ENCODE measurements at places on chromosomes 3 and 15.

DNA sequence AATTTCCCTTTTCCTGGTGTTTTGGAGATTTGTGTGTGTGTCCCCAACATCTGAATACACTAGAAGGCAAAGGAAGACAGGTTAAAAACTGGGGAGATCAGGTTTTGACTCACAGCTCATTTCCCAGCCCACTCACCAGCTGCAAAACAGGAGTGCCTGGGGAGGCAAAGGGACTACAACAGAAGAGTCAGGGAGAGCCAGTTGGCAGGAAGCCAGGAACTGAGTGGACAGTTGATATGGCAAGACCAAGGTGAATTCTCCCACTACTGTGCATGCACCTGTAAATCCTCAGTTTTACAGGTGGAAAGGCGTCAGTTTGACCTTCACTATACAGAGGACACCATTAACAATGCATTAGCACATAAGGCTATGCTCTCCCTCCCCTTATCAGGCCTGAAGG is 901.5 kb upstream of the SEMA6D start:
- no peak for DNase-seq

DNA sequence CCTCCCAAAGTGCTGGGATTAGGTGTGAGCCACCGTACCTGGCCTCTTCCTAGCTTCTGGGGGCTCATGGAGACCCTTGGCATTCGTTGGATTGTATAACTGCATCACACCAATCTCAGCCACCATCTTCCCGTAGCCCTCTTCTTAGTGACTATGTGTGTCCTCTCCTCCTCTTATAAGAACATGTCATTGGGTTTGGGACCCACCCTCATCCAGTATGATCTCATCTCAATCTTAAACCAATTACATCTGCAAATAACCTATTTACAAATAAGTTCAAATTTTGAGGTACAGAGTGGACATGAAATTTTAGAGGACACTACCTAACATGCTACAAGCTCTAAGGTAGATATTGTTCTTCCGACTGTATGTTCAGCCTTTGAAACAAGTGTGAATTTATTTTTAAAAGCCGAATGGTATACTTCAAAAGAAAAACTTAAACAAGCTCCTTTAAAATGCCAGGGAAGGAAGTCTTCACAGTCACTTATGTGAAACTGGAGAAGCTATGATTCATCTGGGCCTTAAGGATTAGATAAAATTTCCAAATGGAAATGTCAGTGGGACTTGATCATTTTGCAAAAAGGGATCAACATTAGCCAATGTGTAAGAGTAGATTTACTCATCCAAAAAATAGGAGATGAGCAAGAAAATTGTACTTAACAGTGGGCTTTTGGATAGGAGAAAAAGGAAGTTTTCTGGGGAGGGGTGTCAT is 225.7 kb downstream of the MEX3B start:
- DNase-seq = no peak

GRCh38 chr15:32840507-32841245 is 122.9 kb downstream of the GREM1 start:
- no peak for DNase-seq

DNA sequence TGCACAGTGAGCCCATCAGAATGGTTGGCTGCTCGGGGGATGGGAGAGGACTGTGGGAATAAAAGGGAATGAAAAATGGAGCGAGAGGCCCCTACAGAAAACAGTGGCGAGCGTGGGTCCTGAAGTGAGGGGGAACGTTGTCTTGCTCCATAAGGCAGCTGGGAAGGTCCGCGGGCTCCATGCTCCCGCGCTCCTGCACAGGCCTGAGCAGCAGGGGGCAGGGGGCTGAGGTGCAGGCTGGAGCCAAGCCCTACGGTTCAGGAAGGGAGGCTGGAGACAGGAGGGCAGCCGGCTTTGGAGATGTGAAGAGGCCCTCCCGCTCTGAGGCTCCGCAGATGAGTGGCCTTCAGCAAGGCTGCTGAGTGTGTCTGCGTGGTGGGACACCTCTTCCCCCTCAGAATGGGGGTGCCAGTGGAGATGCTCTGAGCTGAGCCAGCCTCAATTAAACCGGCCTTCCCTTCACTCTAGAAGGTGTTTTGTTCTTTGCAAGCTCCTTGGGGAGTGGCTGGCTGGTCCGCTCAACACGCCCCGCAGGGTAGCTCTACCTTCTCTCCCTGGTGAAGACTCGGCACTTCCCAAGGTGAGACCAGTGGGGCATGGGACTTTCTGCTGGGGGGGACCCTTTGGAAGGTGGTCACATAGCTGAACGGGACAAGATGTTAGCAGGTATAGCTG is 208.0 kb downstream of the XXYLT1 start:
- DNase-seq = no peak

- no peak for DNase-seq
Observed at GRCh38 chr15:93308026-93308690, 219.1 kb upstream of the RGMA start.

DNA sequence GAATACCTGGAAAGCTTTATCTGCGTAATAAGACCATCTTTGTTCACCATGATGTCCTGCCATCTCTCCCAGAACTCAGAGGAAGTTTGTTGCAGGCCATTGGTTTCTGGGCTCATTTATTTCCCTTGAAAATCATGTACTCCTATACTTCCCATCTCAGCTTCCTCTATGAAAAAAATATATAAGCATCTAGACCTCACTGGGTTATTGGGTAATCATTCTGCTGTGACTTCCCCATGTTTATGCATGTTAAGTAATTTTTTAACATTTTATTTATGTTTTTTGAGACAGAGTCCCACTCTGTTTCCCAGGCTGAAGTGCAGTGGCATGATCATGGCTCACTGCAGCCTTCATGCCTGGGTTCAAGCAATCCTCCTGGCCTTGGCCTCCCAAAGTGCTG is 184.5 kb downstream of the ZPLD1 start:
- DNase-seq = no peak

- no peak for DNase-seq
Observed at GRCh38 chr15:63041974-63042876, at the start of gene TPM1. TSS of gene TPM1 (plus strand) at chr15:63042747. CDS start at chr15:63042830, 83 bp downstream.

DNA sequence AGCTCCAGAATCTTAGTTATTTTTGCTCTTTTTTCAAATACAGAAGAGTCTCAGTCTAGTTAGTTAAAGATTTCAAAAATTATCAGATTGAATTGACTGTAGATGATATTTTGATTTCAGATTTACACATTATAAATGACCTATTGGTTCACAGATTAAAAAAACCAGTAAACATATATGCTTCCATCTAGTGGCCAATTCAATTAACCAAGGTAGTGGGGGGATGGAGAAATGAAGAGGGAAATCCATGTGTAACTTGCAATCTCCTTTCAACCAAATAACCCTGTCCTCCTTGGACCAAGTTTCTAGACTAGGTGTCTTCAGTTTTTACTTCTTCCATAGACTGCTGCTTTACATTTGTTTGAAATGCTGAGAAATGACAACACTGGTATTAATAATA is 789.8 kb downstream of the ROBO1 start:
- DNase-seq = no peak

DNA sequence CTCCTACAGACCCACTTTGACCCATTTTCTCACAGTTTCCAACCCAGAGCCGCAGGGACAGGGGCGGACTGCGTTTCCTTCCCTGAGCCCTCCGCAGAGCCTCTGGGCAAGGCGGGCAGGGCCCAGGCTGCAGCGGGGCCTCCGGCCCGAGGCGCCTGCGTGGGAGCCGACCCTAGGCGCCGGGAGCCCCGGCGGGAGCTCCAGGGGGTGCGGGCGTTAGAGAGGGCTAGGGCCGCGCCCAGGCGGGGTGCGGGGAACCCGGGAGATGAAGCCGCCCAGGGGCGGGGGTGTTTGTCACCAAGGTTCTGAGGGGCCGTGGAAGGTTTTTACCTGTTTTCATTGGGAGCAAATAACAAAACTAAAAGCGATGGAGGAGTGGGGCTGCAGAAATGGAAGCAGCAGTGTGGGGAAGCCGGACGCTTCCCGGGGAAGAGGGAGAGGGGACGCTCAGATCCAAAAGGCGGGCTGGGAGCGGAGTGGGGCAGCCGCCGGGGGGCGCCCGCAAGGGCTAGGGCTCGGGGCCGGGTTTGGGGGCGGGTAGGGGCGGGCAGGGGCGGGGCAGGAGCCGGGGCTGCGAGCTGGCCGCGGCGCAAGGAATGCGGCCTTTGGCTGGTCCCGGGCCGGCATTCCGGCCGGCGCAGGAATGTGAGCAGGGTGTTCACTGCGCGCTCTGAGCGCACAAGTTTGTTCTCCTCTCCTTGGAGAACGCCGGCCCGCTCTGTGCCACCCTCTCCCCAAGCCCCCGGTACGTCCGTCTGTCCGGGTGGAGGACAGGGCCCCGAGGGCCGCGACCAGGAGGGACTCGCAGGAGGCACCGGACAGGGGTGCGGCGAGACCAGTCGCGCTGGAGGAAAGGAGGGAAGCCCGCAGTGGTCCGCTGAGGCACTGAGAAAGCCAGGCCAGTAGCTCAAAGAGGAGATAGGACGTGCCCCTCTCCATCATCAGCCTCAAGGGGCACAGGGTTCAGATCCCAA is 61.1 kb downstream of the AMOTL2 start:
- no peak for DNase-seq

GRCh38 chr3:69888040-69888942 is 111.2 kb upstream of the SAMMSON start:
- DNase-seq = no peak

DNA sequence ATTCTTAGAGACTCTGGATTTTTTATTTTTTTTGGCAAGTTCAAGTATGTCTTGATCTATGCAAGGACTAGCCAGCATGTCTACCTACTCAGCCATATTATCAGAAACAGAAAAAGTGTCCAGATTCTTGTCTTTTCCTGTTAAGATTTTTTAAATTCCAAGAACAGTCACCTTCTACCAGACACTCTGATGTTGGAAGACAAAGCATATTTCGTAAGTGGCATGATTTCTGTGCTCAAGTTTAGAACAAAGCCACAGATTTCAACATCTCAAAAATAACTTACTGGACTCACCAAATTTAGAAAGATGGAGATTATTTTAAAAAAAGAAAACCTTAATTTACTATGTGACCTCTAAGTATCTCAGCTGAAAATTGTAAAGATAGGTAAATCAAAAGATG is 61.9 kb downstream of the GOLGA6L7 start:
- DNase-seq = no peak

DNA sequence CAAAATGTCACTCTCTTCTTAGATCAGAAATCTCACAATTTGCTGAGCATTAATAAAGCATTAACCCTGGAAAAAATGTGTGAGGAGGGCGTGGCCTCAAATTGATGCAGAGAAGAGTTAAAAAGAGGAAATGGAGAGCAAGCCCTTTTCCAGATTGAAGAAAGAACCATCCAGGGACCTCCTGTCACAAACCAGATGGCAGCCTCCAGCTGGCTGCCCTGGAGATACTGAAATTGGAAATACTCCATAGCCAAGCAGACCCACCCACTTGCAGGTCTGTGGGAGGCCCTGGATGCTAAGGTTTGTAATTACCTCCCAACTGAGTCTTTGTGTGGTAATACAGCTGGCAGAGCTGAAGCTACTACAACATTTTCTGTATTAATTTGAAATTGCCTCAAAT is 214.9 kb downstream of the IL20RB start:
- no peak for DNase-seq

DNA sequence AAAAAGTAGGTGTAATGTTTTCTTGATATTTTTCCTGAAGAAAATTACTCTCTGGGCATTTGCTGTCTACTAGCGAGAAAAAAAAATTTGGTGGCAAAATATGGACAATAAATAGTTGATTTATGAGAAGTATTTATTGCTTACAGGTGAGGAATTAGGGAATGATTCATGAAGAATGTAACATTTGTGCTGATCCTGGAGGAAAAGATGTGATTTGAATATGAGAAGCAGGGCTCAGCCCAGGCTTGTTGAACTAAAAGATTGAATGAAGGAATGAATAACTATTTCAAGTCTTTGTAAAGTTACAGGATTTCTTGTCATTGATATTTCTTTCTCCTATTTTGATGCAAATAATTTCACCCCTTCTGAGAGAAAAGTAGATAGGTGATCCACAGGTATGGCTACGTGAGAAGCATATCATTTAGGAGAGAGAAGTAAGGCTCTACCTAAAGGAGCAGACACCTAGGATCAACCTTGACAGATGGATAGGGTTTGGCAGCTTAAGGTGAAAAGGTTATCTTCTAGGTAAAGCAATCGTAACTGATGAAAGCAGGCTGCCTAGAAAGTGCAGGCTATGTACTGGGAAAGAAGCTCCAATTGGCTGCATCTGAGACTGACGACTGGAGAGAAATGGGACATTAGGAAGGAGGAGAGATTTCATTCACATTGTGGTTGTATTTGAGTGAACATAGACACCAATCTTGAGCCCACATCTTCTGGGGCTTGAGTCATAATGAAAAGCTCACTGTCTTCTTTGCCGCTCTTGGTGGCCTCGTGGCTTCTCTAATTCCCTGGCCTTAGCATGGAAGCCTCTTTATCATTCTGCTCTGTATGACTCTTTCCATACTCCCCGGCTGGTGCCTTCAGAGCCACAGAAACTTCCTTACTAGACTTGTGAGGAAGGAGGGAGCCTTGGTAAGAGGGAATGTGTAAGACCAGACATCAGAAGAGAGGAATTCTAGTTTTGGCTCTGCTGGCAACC is 106.5 kb downstream of the P3H2 start:
- no peak for DNase-seq

DNA sequence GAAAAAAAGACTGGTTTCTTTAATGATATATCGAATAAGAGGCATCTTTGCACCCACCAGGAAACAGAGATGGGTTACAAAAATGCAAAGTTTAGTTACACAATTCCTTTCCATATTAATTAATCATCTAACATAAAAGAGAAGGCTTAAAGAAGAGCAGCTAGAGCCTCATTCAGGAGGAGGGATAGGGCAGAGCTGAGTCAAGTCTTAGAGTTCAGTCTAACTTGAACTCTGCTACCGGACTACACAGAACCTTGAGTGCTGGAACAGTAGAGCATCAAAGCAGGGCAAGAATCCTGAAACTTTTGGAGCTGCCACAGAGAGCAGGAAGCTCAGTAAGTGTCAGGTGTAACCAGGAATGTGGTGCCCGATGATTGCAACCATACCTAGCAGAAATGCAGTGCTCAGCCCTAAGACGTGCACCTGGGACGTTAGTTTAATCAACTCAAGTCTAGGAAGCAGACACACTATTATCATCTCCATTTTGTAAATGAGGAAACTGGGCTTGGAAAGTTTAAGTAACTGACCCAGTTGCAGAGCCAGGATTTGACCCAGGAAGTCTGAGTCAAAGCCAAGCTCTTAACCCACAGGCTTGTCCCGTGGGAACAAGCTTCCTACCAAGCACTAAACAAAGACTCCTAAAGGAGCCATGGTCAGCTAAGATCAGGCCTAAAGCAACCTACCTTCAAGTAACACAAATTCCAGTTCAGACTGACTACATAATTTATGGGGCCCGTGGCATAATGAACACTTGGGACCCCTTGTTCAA is 187.4 kb downstream of the FOXP1 start:
- DNase-seq = no peak

DNA sequence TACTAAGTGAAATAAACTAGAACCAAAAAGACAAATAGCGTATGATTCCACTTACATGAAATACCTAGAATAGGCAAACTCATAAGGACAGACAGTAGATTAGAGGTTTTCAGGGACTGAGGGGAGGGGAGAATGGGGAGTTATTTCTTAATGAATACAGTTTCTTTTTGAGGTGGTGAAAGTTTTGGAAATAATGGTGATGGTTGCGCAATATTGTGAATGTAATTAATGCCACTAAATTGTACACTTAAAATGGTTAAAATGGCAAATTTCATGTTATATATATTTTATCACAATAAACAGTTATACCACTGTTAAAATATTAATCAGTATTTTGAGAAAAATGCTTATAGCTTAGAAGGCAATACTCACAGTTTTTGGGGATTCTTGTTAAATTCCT is 11.0 kb downstream of the UBE2E1 start:
- DNase-seq = no peak

- DNase-seq = no peak
Observed at GRCh38 chr15:87781959-87782625, 474.4 kb downstream of the NTRK3 start.

GRCh38 chr3:54344601-54345231 is 222.4 kb downstream of the CACNA2D3 start:
- no peak for DNase-seq

- DNase-seq = no peak
Observed at GRCh38 chr15:30984542-30984941, 6.9 kb downstream of the MTMR10 start.
